ENCODE measurements at places on chromosomes 1 and 21. TPM values are rescaled to one million over a fixed set of nuclear protein-coding genes. Genes with fewer than 3 reads are reported as not detected.

- DNase-seq: no peak
Observed at GRCh38 chr1:10521537-10522157, 46.9 kb downstream of the PEX14 start.

DNA sequence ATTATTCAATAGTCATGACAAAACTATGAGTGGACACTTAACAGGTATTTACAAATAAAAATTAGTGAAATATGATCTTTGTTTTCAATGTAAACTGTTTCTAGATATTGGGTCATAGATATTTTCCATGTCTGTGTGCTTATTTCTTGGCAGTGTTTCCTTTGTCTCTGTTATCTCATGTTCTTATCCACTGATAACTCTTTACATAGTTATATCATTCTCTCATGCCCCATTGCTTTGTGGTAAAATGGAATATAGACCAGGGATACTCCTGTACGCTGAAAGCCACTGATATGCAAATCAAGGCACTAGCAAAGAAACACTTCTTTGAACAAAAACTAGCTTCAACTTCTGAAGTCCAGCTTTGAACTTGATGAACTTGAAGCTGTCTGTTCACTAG lies 113.1 kb downstream of the ITSN1 start:
- no peak for DNase-seq

- DNase-seq: no peak
Observed at GRCh38 chr1:209627027-209627731, 25.0 kb downstream of the LAMB3 start.

DNA sequence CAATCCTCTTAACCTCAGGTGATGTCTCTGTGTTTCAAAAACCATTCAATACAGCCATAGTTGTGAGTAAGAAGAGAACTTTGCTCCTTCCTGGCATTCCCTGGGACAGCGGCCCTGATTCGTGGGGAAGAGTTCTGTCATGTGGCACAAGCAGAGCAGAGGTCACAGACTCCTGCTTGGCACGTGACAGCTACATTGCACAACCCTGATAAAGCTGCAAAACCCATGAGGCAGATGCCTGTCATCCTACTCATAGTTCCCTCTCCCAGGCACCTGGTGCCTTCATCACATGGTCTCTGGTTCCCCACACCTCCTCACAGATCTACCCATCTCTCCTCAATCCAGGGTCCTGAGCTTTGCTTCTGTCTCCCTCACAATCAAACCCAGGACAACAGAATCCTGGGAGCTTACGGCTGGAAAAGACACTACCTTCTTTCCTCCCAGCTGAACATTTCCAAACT lies 70.8 kb downstream of the PLPP3 start:
- DNase-seq: peak; percentile 58

GRCh38 chr1:12420171-12420570 lies 190.3 kb downstream of the VPS13D start:
- DNase-seq: no peak

- no peak for DNase-seq
Observed at GRCh38 chr21:32112195-32112594, 166.7 kb downstream of the MIS18A start.

- DNase-seq: no peak
Observed at GRCh38 chr1:245062741-245063305, 92.0 kb upstream of the KIF26B start.

- no peak for DNase-seq
Observed at GRCh38 chr1:54849219-54850068, 37.6 kb downstream of the DHCR24 start.

DNA sequence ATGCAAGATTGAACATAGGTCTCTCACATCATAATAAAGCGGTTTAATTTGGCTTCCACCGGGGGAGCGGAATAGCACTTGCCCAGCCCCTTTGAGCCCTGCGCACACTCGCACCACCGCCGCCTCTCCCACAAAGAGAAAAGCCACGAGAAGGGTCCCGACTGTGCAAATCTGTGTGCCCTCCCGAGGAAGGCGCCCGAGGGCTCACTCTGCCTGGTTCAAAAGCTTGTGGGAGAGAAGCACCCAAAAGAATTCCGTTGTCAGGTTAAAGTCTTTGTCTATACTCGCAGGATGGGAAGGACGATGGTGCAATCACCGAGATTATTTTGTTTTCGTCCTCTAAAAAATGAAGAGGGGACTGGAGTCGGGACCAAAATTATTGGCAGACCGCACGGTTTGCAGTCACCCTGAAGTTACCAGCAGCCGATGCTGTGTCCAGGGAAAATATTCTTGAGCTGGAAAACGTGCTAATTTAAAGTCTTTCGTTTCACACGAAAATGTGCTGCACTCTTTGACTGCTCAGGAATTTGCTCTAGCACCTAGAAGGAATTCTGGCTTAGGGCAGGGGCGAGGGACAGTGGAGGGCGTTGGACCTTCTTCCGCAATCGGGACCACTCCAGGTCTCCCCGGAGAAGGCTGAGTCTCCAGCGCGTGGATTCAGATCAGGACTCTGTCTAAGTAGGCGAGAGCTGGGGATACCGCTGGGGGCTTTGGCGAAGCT lies 6.6 kb upstream of the SIM2 start:
- no peak for DNase-seq

DNA sequence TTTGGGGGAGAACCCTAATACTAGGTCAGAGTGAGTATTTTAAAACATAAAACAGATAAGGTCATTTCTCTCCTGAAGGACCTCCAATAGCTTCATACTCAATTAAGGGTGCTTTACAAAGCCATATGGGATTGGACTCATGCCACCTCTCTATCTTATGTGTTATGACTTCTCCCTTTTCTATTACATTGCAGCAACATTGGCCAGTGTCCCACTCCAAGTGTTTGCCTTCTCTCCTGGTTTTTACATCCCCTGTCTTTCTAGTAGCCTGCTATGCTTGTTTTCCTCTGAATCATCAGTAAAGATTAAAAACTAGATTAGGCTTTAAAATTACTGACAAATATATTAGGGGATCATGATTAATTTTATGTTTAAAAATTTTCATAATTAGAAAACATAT lies 66.6 kb downstream of the SCMH1 start:
- peak; percentile 32 for DNase-seq

DNA sequence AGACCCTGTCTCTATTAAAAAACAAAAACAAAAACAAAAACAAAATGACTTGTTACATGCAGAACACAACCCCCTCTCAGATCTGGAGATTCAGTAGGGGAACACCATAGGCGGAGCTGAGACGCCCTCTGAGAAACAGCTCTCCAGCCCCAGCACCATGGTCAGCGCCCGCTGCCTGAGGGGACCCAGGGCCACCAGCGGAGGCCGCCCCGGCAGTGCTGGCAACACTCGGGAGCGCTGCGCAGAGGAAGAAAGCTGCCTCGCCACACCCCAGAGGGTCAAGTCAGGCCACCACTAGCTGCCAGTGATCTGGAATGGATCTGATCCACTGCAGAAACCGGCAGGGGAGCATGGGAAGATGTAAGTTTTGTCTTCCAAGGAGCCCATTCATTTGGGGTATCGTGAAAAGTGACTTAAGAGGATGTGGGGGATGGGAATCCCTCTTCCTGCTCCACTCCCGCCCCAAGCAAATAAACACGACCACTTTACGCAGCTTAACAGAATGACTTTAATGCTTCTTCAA lies 3.1 kb downstream of the ACTA1 start:
- DNase-seq: no peak

- DNase-seq: peak; percentile 62
Observed at GRCh38 chr1:59446257-59446901, 149.5 kb downstream of the FGGY start.

AMY1A gene
- total RNA-seq: not detected

FGR gene
- 0.50 TPM for total RNA-seq

CBR3 gene
- 1.2 TPM for total RNA-seq

HAPLN2 gene
- not detected for total RNA-seq
